ENCODE measurements at places on chromosomes 3 and 15.

- H3K4me3 ChIP-seq, result no peak overlapping the region
- H3K27ac ChIP-seq, result no peak overlapping the region
- no peaks in the 10 kb centered on the region for H3K4me1 ChIP-seq
- H3K27me3 ChIP-seq, result peaks cover 8% of the 10 kb centered on the region
- no peaks in the 10 kb centered on the region for H3K36me3 ChIP-seq
These were observed 45.1 kb upstream of the CHMP2B start for GRCh38 chr3:87182023-87182422.

DNA sequence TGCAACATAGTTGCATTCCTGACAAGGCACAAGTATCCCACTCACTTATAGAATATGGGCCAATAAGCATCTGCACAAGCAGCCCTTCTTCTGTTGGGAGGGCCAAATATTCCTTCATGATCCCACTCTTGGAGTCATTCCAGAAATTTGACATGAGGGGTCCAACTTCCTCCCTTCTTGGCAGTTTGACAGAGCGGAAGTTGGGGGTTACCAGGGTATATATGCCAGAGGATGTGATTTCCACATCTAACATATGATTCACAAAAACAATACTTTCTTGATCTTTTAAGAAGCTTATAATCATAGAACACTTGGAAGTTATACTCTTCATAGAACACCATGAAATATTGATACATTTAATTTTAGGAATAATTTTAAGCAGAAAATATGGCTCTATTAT, 100.9 kb upstream of the CRBN start:
- H3K27ac ChIP-seq, result no peak overlapping the region
- no peak for DNase-seq
- H3K36me3 ChIP-seq, result no peaks in the 10 kb centered on the region
- H3K4me3 ChIP-seq, result no peak overlapping the region

DNA sequence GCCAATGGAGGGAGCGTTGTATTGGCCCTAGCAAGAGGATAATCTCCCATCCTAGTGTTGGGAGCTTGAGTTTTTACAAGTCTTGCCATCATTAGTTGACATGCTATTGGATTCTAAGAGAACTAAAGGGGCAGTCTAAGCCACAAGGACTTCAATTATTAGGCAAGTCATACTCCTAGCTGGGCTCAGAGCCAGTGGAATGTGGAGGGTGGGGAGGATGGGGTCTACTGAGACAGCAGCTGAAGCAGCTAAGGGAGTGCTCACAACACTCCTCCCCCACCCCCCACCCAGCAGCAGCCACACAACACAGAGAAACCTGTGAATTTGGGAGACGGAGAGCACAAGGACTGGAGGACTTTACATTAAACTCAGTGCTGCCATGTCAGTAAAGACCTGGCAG, 27.9 kb downstream of the FRG2C start:
- DNase-seq, result no peak
- H3K27ac ChIP-seq, result no peak overlapping the region
- H3K36me3 ChIP-seq, result no peaks in the 10 kb centered on the region

GRCh38 chr3:143595456-143596077, 252.7 kb downstream of the SLC9A9 start:
- H3K36me3 ChIP-seq, result no peaks in the 10 kb centered on the region
- H3K27ac ChIP-seq, result no peak overlapping the region
- no peak for DNase-seq
- no peak overlapping the region for H3K4me3 ChIP-seq
- no peaks in the 10 kb centered on the region for H3K4me1 ChIP-seq

DNA sequence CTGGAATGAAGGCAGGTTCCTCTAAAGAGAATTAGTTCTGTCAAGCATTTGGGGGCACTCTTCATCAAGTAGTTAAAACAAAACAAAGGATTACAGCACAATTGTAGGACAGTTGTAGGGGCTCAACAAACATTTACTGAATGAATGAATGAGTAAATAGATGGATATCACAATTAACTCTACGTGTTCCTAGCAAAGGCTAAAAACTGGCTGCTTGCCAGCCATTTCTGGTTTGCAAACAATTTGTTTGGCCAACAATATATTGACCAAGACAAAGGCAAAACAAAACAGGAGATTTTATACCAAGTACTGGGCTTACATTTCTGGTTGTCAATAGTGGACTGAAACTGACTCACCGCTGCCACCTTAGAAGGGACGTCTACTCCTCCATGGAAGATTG, 116.8 kb downstream of the ZNF280D start:
- no peaks in the 10 kb centered on the region for H3K36me3 ChIP-seq
- no peak overlapping the region for H3K4me3 ChIP-seq
- DNase-seq, result no peak
- peaks cover 6% of the 10 kb centered on the region for H3K4me1 ChIP-seq
- H3K27me3 ChIP-seq, result peaks cover 16% of the 10 kb centered on the region
- no peak overlapping the region for H3K27ac ChIP-seq

GRCh38 chr3:178271740-178272387, 264.4 kb upstream of the KCNMB2 start:
- no peaks in the 10 kb centered on the region for H3K4me1 ChIP-seq
- no peak overlapping the region for H3K4me3 ChIP-seq
- H3K27me3 ChIP-seq, result no peaks in the 10 kb centered on the region
- no peak overlapping the region for H3K27ac ChIP-seq
- H3K36me3 ChIP-seq, result no peaks in the 10 kb centered on the region

DNA sequence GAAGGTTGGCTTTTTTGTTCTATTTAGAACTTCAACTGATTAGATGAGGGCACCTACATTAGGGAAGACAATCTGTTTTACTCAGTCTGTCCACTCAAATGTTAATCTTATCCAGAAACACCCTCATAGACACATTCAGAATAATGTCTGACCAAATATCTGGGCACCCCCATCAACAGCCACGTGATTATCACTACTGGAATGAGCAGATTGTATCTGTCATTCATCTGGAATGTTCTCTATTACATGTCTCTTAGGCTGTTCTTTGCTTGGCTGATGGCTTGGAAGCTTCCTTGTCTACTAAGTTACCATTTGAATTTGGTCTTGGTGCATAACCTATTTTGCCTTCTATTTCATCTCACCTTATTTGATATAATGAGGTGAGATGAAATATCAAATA, 15.7 kb upstream of the LRRC58 start:
- DNase-seq, result no peak
- no peaks in the 10 kb centered on the region for H3K36me3 ChIP-seq
- H3K27me3 ChIP-seq, result peaks cover 38% of the 10 kb centered on the region
- H3K4me3 ChIP-seq, result no peak overlapping the region

Measured in activated naive CD4-positive, alpha-beta T cell treated with anti-CD3 and anti-CD28 coated beads, Interleukin-2, amount 10 ng/mL, durations not matched to agents 7 days and 5 days (primary cell).